NCI-H1048 (cell line): ENCODE measurements at places on chromosomes 5 and 9.

- no peak for DNase-seq
Measured at GRCh38 chr5:124935065-124935464, 188.6 kb upstream of the ZNF608 start.

- no peak for DNase-seq
Measured at GRCh38 chr5:105872569-105873270, 1798.0 kb downstream of the EFNA5 start.

- no peak for DNase-seq
Measured at GRCh38 chr9:89952401-89952800, 347.6 kb downstream of the GADD45G start.

GRCh38 chr9:111937781-111938426, 41.3 kb downstream of the UGCG start:
- no peak for DNase-seq

- DNase-seq = no peak
Measured at GRCh38 chr5:19044931-19045695, 942.9 kb downstream of the CDH18 start.

DNA sequence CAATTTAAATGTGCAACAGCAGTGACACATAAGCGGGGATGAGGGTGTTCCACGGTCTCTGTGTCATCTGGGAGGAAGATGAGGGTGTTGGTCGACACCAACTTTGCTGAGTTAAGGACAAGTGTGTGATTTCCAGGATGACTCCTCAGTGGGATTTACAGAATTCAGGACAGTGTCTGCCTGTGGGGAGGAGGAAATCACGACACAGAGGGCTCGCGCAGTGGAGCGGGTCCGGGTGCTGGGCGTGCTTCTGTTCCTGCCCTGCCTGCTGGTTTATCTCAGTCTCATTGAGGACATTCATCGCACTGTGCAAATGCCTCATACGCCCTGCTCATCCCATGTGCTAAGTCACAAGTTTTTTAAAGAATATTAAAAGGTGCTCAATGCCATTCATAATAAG, 73.7 kb upstream of the ADAMTS2 start:
- no peak for DNase-seq

- no peak for DNase-seq
Measured at GRCh38 chr5:61394078-61394704, 62.1 kb downstream of the ZSWIM6 start.

- no peak for DNase-seq
Measured at GRCh38 chr5:64947031-64947430, 178.3 kb downstream of the CWC27 start.

DNA sequence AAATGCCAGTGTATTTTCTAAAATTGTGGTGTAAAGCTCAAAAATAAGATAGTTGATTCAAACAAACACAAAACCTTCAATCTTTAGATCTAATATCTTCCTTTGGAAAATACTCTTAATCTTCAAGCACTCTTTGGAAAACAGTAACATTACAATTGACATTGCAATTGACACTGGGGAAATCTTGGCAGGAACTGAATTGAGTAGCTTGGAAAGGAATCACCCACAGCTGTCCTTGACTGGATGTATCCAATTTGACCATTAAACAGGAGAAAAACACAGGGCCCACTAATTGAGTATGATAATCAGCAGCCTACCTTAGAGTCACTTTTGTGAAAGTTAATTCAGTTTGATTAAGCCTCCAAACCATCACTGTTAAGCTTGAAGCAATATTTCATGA, 776.7 kb downstream of the DTWD2 start:
- no peak for DNase-seq

- no peak for DNase-seq
Measured at GRCh38 chr5:119338326-119338946, 17.4 kb upstream of the TNFAIP8 start.

DNA sequence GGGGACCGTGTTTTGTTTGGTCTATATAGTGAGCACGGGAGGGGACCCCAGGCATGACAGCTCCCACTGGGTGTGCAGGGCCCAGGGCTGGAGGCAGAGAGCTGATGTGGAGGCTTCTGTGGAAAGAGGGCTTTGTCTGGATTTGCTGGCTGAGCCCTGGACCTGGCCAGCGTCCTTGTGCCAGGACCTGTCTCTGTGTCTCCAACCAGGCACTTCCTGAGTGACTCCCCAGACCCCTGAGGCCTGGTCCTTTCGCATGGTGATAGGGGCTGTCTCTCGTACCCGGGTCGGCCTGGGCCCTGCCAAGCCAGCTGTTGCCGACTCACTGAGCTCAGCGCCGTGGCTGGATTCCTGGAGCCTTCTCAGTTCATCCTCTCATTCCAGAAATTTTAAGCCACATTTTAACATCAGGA, 77.6 kb downstream of the ADAMTS2 start:
- DNase-seq = no peak

DNA sequence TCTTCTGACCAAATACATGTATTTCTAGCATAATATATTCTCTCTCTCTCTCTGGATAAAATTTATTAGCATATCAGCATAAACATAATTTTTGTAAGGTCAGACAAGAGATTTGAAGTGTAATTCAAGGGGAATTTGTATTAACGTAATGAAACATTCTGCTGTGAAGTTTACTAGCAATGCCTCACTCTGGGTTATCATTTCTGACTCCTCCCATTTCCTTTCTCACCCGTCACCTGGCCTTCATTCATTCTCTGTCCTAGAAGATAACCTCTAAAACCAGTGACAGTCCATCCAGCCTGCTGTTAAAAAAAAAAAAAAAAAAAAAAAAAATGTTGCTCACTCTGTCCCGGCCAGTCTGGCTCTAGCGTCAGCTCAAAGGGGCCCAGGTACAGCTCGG, 27.1 kb downstream of the GRAMD2B start:
- DNase-seq = no peak

DNA sequence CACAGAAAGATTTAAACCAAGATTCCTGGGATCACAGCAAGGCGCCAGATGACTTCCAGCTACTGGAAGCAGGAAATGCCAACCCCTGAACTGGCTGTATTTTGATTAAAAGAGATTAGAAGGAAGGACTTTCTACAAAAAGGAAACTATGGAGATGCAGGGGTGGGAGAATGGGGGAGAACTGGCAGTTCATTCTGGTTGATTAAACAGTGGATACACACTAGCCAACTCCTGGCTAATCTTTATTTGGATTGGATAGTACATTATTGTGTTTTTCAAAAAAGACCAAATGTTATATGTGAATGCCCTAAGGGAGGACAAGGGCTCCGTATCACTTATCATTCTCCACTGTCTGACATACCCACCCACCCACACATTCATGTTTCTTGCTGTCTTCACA, 93.2 kb downstream of the CDO1 start:
- DNase-seq = no peak

DNA sequence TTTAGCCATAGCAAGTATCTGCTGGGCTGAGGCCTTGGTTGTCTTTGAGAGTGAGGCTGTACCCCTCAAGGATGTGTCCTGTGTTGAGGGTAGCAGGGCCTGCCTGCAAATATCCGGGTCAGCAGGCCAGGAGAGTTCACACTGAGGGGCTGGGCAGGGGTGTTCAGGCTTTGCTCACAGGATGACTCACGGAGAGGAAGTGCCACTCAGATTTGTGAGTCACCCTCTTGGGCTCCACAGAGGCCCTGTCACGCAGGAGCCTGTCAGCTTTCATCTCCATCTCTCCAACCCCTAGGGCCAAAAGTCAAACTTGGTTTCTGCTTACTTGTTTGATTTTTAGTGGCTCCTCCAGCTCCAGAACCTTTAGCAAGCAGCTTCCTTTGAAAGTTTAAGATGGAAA, 211.5 kb downstream of the SEC61B start:
- no peak for DNase-seq

GRCh38 chr5:80507663-80508062, 19.8 kb downstream of the FAM151B start:
- DNase-seq = no peak

GRCh38 chr9:109098960-109099308, 20.8 kb downstream of the TMEM245 start:
- DNase-seq = no peak

- no peak for DNase-seq
Measured at GRCh38 chr5:180373870-180374269, 20.7 kb upstream of the GFPT2 start.

DNA sequence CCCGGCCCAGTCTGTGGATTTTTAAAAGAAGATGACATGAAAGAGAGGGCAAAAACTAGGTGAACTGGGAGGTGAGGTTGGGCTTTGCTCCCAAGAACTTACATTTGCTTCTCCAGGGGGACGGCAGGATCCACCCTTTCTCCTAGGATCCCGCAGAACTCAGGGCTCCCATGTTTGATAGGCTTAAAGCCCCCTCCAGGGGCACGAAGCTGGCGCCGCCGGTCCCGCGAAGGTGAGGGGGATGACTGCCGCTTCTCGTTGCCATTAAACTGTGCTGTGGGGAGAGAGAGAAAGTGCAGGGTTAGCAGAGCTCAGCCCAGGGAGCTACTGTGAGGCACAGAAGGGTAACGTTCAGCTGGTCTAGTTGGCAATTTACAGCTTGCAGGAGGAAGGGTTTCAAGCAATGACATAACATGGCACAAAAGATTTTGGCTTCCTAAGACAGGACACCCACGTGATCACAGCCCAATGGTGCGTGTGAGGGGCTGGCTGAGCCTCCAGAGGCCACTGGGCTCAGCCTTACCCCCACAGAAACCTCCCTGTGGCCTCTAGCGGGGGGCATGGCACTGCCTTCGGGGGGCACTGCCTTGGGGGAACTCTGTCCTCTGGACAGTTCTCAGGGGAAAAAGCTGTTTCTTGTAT, 52.0 kb upstream of the SLC25A51 start:
- no peak for DNase-seq

DNA sequence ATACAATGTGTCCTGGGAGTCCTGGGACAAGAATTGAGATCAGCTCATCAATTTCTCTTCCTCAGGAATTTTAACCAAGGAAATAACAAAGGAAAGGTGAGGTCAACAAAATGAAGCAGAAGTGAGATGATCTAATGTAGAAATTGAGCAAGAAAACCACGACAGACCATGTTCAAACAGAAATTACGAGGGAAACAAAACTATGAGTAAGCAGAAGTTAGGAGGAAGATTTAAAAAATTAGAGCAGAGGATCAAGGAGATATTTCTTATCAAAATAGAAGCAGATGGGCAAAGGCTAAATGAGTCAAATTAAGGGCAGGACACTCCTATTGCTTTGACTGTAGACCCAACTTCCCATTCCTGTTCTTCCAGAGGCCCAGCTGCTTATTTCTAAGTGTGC, 97.4 kb downstream of the HINT1 start:
- DNase-seq = no peak

- no peak for DNase-seq
Measured at GRCh38 chr5:19044311-19044710, 943.7 kb downstream of the CDH18 start.

GRCh38 chr5:2451100-2451499, 300.4 kb downstream of the IRX2 start:
- DNase-seq = no peak

- DNase-seq = no peak
Measured at GRCh38 chr9:135002802-135003201, 84.7 kb upstream of the OLFM1 start.

GRCh38 chr9:71764891-71765290, 3.4 kb downstream of the CEMIP2 start:
- no peak for DNase-seq

GRCh38 chr5:173394701-173395100, 66.5 kb upstream of the STC2 start:
- no peak for DNase-seq

DNA sequence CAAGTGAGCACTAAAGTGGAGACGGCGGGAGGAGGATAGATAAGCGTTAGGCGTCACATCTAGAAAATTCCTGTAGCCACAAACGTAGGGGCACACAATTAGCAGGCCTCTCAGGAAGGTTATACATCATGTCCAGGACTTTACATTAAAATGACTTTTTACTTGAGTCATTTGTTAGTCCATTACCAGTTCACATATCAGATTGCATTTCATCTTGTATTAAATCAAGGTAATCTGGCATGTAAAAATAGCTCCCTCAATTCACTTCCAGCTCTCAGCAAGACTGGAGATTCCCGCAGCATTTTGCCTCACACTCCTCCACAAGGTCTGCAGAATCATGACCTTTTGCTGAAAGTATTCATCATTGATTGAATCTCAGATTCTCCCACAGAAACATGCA, 118.8 kb downstream of the PRDM6 start:
- DNase-seq = no peak

DNA sequence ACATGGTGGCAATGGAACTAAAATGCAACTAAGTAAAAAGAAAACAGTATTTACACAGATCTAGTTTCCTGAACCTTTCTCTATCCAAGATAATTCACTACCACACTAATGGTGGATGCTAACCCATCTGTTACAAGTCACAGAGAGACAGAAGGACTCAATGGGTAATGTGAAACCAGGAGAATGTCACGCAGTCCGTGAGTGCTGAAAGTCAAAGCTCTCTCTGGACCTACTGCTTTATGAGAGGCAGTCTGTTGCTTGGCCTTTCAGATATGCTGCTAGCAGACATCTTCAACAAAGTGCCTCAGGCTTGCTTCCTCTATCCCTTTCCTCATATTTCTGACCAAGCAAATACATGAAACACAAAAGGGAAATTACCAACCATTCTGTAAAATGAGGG, 69.0 kb upstream of the GLRX start:
- no peak for DNase-seq

- DNase-seq = no peak
Measured at GRCh38 chr9:93951655-93952118, 3.5 kb downstream of the BARX1 start.

- no peak for DNase-seq
Measured at GRCh38 chr9:12441506-12441905, 251.7 kb upstream of the TYRP1 start.

DNA sequence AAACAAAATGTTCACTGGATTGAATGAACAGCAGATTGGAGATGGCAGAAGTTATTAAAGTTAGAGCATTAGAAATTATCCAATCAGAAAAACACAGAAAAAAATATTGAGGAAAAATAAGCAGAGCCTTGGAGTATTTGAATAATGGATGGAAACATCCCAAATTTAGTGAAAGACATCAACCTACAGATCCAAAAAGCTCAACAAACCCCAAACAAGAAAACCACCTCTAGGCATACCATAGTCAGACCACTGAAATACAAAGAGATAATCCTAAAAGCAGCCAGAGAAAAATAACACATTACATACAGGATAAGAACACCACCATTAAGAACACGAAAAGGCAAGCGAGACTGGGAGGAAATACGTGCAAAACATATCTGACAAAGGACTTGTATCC, 5.2 kb downstream of the INIP start:
- no peak for DNase-seq

- DNase-seq = no peak
Measured at GRCh38 chr5:17186256-17186655, 31.2 kb upstream of the BASP1 start.

- DNase-seq = no peak
Measured at GRCh38 chr5:53825926-53826325, 265.5 kb downstream of the NDUFS4 start.

- no peak for DNase-seq
Measured at GRCh38 chr5:119378075-119378700, 22.4 kb downstream of the TNFAIP8 start.

- DNase-seq = no peak
Measured at GRCh38 chr9:114856215-114856941, 50.5 kb upstream of the TNFSF15 start.
